ENCODE measurements at places on chromosomes 7 and 10.

GRCh38 chr10:129916506-129916995, 47.5 kb downstream of the EBF3 start:
- DNase-seq = no peak

DNA sequence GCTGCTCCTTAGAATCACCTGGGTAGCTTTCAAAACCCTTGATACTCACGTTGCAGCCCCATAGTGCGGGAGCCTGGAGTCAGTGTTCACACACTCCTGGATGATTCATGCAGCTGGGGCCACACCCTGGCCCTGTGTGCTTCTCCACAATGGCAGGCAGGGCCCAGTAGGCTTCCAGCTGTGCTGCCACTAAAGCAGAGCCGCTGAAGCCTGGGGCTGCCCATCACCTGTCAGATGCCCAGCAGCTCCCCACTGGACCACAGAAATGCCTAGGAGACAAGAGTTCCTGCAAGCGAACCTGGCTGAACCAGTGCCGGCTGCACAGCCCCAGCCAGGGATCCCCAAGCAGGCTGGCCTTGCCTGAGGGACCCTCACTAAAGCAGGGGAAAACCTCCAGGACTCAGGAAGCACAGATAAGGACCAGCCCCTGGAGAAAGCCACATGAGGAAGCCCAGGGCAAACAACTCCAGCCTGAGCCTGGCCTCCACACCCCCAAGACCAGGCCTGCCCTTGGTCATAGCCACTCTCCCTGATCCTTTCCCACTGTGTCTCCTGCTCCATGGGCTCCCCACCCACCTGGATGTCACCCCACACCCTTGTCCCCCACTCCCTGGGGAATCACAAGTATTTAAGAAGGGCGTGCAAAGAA, 111.9 kb downstream of the GRID1 start:
- DNase-seq = no peak

DNA sequence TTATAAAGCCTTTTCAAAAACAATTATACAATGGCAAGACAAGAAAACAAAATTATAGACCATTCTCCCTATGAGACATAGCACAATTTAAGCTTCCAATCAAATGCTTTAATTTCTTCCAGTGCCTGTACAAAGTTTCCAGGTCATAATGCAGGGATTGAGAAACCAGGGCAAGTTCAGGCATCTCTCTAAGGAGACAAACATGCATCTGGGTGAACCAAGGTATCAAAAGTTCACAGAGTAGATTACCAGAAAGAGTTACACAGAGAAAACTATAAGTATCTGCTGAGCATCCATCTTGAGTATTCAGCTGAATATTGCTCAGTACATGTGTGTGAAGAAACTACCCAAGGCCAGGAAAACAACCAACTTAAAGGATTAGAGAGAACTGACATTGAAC, 89.1 kb downstream of the COL28A1 start:
- DNase-seq = peak; percentile 13

DNA sequence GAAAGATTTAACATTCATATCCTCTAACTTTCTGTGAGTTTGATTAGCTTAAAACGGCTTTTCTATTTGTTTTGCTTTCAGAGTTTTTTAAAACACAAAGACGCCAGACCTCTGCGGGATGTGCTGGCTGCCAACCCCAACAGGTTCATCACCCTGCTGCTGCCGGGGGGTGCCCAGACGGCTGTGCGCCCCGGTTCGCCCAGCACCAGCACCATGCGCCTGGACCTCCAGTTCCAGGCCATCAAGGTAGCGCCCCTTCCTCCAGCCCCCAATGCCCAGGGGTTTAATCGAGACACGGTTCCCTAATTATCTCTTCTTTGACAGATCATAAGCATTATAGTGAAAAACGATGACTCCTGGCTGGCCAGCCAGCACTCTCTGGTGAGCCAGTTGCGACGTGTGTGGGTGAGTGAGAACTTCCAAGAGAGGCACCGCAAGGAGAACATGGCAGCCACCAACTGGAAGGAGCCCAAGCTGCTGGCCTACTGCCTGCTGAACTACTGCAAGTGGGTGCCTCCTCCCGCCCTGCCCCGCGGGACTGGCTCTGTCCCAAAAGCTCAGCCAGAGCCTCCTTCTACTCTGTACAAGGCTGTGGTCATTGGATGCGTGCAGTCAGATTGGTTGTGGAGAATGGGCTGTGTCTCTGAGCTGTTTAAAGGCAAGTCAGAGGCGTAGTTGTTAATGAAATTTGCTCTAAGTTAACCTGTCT, 71.2 kb downstream of the TRRAP start:
- DNase-seq = no peak

DNA sequence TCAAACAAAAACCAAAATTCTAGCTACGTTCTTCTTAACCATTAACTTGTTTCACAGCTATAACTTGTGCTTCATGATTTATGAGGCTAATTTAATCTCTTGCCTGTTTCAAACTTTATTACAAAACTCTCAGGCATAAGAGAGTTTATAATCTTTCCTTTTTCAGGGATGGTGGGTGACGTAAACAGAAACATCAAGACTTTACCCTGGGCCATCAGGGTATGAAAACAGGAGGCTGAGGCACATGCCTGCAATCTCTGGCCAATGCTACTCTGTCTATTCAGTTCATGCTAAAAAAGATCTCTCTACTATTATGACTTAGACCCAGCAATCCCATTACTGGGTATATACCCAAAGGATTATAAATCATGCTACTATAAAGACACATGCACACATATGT, 55.9 kb upstream of the VWC2 start:
- no peak for DNase-seq

- no peak for DNase-seq
These were observed 51.2 kb upstream of the SORCS1 start for GRCh38 chr10:107215681-107216080.

- no peak for DNase-seq
These were observed 16.5 kb upstream of the SKAP2 start for GRCh38 chr7:26880852-26881251.

DNA sequence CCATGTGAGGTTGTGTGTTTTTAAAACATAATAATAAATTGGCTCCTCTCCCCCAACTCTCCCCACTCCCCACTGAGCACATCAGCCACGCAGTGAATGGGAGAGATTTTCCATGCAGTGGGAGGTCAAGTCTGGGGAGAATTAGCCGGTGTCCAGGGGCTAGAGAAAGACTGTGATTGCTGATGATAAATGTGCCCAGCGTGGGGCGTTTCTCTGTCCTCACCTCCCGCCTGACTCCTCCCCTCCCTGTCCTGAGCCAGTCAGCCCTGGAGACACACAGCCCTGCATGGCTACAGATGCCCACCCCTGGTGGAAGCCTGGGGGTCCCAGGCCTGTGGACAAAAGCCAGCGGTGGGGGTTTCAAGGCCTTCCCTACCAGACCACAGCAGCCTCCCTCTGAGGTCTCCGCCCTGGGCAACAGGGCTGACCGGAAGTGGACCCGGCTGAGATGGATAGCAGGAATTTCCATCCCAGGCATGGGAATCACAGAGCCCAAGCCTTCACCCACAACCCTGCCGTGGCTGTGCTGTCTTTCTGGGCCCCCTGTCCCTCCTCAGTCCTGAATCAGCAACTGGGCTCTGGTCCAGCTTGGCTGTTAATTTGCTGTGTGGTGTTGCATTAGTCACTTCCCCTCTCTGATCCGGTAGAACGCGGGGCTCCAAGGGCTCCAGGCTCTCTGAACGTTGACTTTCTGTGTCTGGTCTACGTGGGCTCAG, 46.8 kb upstream of the SLC29A3 start:
- DNase-seq = peak; percentile 41

All from choroid plexus epithelial cell (primary cell).